Fibroblast of lung (primary cell): ENCODE measurements at places on chromosomes 6 and 20. TPM values are rescaled to one million over a fixed set of nuclear protein-coding genes. Genes with fewer than 3 reads are reported as not detected.

Gene ADGRF5
- under 0.01 and 0.26 TPM in 2 replicates for total RNA-seq

Gene CRYBG1
- 2.1 and 10.1 TPM in 2 replicates for total RNA-seq

Gene SLC22A3
- total RNA-seq, result under 0.01 and 0.26 TPM in 2 replicates

Gene CALHM4
- total RNA-seq, result not detected in 2 replicates

Gene RPS6KA2
- total RNA-seq, result 109 and 116 TPM in 2 replicates

Gene TRERF1
- total RNA-seq, result 4.1 and 8.3 TPM in 2 replicates

Gene HTR1E
- not detected in 2 replicates for total RNA-seq

Gene ME1
- total RNA-seq, result 22.1 and 44.3 TPM in 2 replicates

Gene ZC3H12D
- under 0.01 and 0.17 TPM in 2 replicates for total RNA-seq

Gene CGAS
- 5.0 and 5.9 TPM in 2 replicates for total RNA-seq

Gene MOG
- total RNA-seq, result not detected in 2 replicates

DNA sequence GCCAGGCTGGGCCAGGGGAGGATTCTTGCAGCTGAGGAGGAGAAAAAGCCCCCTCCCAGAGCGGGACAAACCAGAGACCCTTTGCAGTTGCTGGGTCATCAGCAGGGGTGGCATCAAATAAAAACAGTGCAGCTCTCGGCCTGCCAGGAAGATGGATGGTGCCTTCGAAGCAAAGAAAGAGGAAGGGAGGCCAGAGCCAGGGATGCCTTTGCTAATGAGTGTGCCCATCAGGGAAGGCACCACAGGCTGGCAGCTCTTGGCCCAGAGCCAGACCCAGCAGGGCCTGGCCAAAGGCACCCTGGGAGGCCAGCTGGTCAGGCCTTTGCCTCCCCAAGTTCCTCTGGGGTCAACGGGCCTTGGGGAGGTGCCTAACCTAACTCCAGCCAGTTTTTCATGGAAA, 26.3 kb upstream of the ZNF318 start:
- H3K27me3 ChIP-seq, result peaks cover 15% of the 10 kb centered on the region
- H3K36me3 ChIP-seq, result no peaks in the 10 kb centered on the region
- DNase-seq, result no peak

GRCh38 chr6:165624871-165625639, 38.0 kb downstream of the PDE10A start:
- no peaks in the 10 kb centered on the region for H3K27me3 ChIP-seq
- no peak overlapping the region for H3K4me3 ChIP-seq
- H3K4me1 ChIP-seq, result no peaks in the 10 kb centered on the region
- no peak overlapping the region for H3K27ac ChIP-seq
- no peaks in the 10 kb centered on the region for H3K36me3 ChIP-seq
- no peak for DNase-seq

- H3K4me1 ChIP-seq, result no peaks in the 10 kb centered on the region
- H3K27ac ChIP-seq, result no peak overlapping the region
- H3K27me3 ChIP-seq, result no peaks in the 10 kb centered on the region
- DNase-seq, result no peak
Observed at GRCh38 chr6:51868591-51869355, 218.6 kb downstream of the PKHD1 start.

GRCh38 chr6:160260367-160260766, 1.7 kb upstream of the SLC22A2 start:
- no peaks in the 10 kb centered on the region for H3K4me1 ChIP-seq
- no peaks in the 10 kb centered on the region for H3K36me3 ChIP-seq
- DNase-seq, result no peak
- no peak overlapping the region for H3K4me3 ChIP-seq

GRCh38 chr6:39821742-39822532, 29.8 kb downstream of the DAAM2 start:
- H3K4me3 ChIP-seq, result no peak overlapping the region
- no peaks in the 10 kb centered on the region for H3K36me3 ChIP-seq
- H3K4me1 ChIP-seq, result peaks cover 16% of the 10 kb centered on the region

DNA sequence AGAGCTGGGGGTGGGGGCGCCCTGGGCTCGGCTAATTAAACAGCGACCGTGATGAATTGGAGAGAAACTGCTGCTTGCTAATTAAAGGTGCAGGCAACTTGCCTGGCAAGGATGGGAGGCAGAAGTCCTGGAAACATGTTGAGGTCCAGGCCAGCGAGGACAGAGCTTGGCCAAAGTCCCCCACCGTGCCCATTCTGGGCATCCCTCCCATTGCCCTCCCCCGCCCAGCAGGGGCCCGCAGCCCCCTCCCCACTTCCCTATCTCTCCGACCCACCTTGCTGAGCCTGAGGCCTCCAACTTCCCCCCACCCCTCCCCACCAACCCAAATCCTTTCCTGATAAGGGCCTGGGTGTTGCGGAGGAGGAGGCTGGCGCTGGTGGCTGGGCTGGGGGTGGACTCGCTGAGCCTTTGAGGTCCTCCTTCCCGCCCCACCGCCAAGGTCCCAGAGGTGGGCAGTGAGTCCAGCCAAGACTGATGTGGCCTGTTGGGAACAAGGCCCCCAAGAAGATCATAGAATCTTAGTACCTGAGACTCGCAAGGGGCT, 23.3 kb downstream of the C20orf203 start:
- H3K4me3 ChIP-seq, result no peak overlapping the region
- no peak for DNase-seq
- H3K4me1 ChIP-seq, result no peaks in the 10 kb centered on the region
- H3K27me3 ChIP-seq, result no peaks in the 10 kb centered on the region
- H3K36me3 ChIP-seq, result no peaks in the 10 kb centered on the region

DNA sequence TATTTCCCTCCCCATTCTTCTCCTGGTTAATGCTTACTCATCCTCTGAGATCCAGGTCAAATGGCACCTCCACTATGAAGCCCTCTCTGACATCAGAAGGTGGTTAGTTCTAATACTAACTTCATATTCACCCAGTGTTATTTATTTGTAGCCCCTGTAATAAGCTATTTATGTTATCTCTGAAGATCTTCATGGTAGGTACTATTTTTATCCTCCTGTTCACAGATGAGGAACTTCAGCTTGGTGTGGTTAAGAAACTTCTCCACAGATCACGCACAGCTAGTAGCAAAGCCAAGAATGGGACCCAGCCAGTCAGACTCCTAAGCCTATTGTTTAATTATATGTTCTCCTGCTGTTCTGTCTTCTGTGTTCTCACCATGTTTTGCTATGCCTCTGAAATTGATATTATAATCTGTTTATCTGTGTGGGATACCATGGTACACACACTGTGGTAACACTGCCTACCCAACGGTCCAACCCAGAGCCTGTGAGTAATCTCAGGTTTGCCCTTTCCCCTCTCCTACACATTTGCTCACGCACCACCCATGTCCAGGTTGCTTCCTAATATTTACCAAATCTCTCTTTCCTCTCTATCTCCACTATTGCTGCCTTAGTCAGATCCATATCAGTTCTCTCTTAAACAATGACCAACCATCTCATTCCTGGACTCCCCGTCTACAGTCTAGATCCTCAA, 98.4 kb downstream of the IPCEF1 start:
- H3K27me3 ChIP-seq, result no peaks in the 10 kb centered on the region
- H3K36me3 ChIP-seq, result no peaks in the 10 kb centered on the region
- DNase-seq, result no peak
- H3K4me1 ChIP-seq, result no peaks in the 10 kb centered on the region
- H3K27ac ChIP-seq, result no peak overlapping the region

DNA sequence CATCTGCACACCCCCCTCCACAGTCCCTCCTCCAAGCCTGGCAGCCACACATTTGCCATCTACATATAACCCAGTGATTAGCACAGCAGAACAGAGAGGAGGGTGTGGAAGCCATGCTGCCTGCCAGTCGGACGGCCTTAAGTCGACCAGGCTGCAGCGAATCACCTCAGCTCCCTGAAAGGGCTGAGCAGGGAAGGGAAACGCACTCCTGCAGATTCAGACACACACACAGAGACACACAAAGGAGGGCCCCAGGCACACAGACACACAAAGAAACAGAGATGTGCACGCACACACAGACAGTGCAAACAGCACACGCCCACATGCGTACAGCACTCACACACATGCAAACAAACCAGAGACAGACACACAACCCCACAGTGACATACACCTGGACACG, 11.2 kb upstream of the SIRPA start:
- DNase-seq, result no peak
- H3K27me3 ChIP-seq, result peaks cover 19% of the 10 kb centered on the region
- no peaks in the 10 kb centered on the region for H3K4me1 ChIP-seq
- H3K4me3 ChIP-seq, result no peak overlapping the region

DNA sequence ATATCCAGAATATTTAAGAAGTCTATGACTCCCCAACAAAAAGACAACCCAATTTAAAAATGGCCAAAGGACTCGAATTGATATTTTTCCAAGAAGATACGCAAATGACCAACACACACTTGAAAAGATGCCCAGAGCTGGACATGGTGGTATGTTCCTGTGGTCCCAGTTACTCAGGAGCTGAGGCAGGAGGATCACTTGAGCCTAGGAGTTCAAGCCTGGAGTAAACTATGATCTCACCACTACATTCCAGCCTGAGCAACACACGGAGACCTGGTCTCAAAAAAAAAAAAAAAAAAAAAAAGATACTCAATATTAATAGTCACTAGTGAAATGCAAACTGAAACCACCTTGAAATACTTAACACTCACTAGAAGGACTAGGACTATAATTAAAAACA, 12.2 kb upstream of the ARMC2 start:
- DNase-seq, result no peak
- no peaks in the 10 kb centered on the region for H3K27me3 ChIP-seq
- H3K27ac ChIP-seq, result no peak overlapping the region
- H3K4me1 ChIP-seq, result no peaks in the 10 kb centered on the region
- no peak overlapping the region for H3K4me3 ChIP-seq
- no peaks in the 10 kb centered on the region for H3K36me3 ChIP-seq

DNA sequence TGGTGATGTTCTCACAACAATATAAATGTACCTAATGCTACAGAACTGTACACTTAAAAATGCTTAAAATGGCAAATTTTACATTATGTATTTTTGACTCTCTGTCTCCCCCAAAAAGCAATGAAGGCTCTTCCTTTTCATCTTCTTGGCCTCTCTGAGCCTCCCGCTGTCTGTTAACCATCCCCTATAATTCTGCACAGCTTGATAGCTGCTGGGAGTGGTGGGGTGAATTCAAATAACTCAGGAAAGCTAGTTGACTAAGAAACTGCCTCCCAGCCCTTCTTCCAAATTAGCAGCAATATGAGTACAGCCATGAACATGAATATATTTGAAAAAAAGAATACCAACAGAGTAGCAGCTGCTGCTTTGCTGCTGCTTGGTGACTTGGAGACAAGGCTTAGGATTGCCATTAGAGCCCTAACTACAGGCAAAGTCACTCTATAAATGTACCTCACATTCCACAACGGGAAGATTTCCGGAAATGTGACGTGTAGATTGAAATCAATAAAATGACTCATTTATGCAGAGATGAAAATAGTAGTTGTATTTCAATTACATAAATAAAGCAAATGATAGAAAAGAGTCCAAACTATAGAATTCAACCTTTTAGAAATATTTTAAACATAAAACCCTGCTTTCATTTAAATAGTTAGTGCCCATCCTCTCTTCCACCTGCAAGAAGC, 200.1 kb upstream of the HEY2 start:
- H3K27ac ChIP-seq, result no peak overlapping the region
- H3K4me3 ChIP-seq, result no peak overlapping the region
- DNase-seq, result no peak
- H3K36me3 ChIP-seq, result no peaks in the 10 kb centered on the region
- H3K27me3 ChIP-seq, result no peaks in the 10 kb centered on the region

GRCh38 chr6:22970004-22970403, 400.6 kb downstream of the HDGFL1 start:
- H3K4me1 ChIP-seq, result no peaks in the 10 kb centered on the region
- H3K27ac ChIP-seq, result no peak overlapping the region
- H3K4me3 ChIP-seq, result no peak overlapping the region
- DNase-seq, result no peak
- no peaks in the 10 kb centered on the region for H3K36me3 ChIP-seq

DNA sequence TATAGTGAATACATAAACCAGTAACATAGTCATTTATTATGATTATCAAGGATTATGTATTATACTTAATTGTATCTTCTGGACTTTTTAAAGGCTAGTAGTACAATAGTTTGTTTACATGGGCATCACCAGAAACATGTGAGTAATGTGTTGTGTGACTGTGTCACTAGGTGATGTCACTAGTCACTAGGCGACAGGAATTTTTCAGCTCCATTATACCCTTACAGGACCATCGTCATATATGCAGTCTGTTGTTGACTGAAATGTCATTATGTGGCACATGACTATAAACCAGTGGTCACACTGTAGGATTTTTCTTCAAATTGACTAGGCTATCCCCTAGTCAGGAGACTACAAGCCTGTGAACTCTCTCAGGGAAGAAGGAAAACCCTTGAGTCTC, 86.5 kb upstream of the CENPW start:
- H3K4me1 ChIP-seq, result no peaks in the 10 kb centered on the region
- H3K27ac ChIP-seq, result no peak overlapping the region
- no peak overlapping the region for H3K4me3 ChIP-seq
- no peaks in the 10 kb centered on the region for H3K27me3 ChIP-seq
- no peaks in the 10 kb centered on the region for H3K36me3 ChIP-seq

DNA sequence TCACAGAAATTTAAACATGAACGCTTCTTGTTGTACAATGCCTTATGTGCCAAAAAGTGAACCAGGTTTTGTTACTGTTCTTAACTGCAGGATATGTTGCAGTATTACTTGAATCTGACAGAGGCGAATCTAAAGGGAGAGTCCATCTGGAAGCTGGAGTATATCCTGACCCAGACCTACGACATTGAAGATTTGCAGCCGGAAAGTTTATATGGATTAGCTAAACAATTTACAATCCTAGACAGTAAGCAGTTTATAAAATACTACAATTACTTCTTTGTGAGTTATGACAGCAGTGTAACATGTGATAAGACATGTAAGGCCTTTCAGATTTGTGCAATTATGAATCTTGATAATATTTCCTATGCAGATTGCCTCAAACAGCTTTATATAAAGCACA, 19.9 kb downstream of the SMPDL3A start:
- H3K4me1 ChIP-seq, result no peaks in the 10 kb centered on the region
- no peak overlapping the region for H3K4me3 ChIP-seq
- H3K27me3 ChIP-seq, result no peaks in the 10 kb centered on the region
- DNase-seq, result no peak
- H3K27ac ChIP-seq, result no peak overlapping the region
- no peaks in the 10 kb centered on the region for H3K36me3 ChIP-seq

- H3K27ac ChIP-seq, result no peak overlapping the region
- no peak overlapping the region for H3K4me3 ChIP-seq
- DNase-seq, result no peak
- no peaks in the 10 kb centered on the region for H3K27me3 ChIP-seq
- H3K36me3 ChIP-seq, result no peaks in the 10 kb centered on the region
Observed at GRCh38 chr20:57910716-57911115, 200.9 kb upstream of the PMEPA1 start.

- DNase-seq, result no peak
- no peaks in the 10 kb centered on the region for H3K27me3 ChIP-seq
- H3K27ac ChIP-seq, result no peak overlapping the region
- no peaks in the 10 kb centered on the region for H3K36me3 ChIP-seq
- no peak overlapping the region for H3K4me3 ChIP-seq
- H3K4me1 ChIP-seq, result no peaks in the 10 kb centered on the region
Observed at GRCh38 chr6:6635869-6636268, 47.3 kb downstream of the LY86 start.

DNA sequence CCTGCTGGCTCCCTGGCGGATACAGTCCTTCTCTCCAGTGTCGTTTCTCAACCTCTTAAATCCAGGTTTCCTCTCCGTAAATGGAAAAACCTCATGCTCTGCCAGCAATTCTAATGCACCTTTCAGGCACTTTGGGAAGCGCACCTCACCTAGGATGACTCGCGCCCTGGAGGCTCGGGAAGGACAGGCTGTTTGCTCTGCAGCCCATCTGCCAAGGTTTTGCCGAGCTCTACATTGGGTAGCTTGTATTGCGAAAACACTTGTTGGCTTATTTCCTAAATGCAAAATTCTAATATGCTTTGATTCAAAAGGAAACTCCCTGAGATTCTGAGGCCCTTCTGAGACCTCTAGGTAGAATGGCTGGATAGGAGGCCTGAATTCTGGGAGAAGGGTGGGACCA, 102.6 kb upstream of the MLN start:
- H3K36me3 ChIP-seq, result no peaks in the 10 kb centered on the region
- no peak overlapping the region for H3K4me3 ChIP-seq
- H3K27ac ChIP-seq, result no peak overlapping the region
- DNase-seq, result no peak
- H3K4me1 ChIP-seq, result no peaks in the 10 kb centered on the region
